ENCODE measurements at places on chromosomes 6 and 20.
A peak's percentile ranks its signal among the peaks of the same experiment; 100 is the strongest.

DNA sequence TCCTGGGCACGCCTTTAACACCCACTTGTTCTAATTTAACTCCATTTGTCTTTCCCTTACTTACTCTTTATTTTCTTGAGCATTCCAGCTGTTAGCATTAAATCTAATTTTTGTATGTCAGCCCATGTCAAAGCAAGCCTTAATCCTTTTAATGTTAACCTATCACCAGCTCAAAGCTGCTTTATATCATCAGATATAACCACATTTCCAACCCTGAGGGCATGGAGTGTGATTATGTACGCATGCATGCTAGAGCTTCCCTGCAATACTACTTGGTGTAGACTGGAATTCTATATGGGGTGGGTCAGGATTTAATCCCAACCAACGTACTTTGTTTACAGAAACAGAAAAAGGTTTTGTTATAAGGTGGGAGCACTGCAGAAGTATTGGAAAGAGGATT, 139.4 kb upstream of the HMGN3 start:
- DNase-seq: no peak

- no peak for DNase-seq
Measured at GRCh38 chr20:24785141-24786110, 163.6 kb upstream of the CST7 start.

DNA sequence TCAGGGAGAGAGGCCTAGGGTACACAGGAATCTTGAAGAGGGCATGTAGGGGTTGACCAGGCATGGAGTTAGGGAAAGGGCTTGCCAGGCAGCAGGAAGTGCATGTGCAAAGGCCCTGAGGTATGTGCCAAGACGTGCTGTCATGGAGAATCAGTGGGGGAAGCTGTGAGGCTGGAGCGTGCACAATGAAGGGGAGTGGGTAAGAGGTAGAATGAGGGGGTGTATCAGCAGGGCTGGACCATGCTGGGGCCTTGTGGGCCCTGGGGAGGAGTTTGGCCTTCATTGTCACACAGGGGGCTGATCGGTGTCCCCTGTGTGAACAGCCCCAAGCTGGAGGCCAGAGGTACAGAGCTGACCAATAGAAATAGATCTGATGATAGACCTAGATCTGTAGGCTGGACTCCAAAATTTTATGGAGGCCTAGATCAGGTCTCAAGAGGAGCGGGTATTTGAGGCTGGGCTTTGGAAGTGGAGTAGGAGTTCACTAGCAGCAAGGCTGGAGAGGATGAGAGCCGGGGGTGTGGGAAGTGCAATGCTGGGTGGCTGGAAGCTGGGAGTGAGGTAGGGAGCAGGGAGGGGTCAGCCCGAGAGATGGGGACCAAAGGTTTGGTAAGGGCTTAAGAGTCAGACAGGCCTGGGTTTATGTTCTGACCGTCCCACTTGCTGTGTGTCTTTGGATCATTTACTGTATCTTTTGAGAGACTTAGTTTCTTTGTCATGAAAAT, 3.0 kb downstream of the SRC start:
- DNase-seq: no peak

GRCh38 chr20:56554869-56555268, 21.8 kb downstream of the FAM209B start:
- no peak for DNase-seq

DNA sequence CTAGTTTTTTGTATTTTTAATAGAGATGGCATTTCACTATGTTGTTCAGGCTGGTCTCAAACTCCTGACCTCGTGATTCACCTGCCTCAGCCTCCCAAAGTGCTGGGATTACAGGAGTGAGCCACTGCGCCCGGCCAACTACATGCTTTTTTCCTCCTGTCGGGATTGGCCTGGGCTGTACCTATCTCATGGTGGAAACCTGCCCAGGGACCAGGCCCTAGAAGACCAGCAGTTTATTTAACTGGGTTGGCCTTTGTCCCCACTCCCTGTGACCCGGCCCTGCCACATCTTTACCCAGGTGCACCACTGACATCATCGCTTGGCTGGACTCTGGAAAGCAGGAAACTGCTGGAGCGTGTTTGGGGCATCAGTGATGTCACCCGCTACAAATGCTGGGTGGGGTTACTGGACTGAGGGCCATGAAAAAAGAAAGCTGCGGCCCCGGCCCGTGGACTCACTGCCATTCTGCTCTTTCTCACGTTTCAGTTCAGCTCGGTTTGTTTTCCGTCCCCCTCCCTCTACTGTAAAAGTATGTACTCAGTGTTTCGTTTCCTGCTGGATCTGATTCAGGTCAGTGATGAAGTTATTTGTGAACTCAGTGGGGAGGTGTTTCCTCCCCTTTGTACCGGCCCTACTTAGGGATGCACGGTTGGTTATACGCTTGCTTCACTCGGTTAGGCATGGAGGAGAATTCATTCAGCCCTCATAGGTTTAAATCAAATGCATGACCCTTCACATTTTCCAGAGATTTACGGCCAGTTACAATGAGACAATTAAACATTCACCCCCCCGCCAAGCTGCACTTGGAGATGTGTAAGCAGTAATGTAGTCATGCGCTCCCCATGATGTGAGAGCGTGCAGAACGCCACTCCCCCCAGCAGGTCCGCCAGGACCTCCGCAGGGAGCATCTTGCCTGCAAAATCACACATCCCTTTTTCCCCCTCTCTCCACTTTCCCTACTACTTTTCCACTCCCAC, 179.3 kb downstream of the MTHFD1L start:
- DNase-seq: no peak

DNA sequence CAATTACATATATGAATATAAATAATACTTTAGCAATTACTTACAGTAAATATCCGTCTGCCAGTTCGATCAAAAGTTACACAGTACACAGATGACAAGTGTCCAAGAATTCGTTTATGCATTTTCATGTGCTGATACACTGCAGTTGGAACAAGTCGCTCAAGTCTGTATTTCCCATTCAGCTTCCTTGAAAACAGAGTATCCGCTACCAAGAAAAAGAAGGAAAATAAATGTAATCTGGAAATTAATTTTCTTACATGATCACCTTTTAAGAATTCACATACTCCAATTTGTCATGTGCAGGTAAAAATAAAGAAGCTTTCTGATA, 35.3 kb downstream of the PHIP start:
- no peak for DNase-seq

DNA sequence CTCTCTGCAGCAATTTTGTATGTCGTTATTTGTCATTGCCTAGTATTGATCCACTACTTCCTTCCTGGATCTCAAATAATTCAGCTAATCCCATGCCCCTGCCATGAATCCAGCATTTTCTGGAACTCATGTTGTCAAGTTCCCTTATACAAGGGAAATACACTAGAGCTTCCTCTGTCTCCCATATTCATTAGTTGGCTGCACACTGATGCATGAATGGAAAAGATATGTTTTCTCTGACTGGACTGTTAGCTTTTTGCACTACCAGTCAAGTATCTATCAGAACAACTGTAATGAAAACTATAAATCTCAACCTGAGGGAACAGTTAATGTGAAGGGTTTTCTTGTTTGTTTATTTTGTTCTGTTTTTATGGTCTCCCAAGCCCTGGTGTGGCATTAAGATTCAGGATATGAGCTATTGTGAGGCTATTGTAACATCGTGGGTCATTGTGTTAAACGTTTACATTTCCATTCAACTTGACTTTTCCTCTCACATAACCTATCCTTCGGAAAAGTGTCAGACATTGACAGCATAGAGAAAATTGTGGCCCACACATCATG, 102.5 kb upstream of the FAM8A1 start:
- DNase-seq: no peak

GRCh38 chr6:36413489-36414480, 26.3 kb upstream of the ETV7 start:
- DNase-seq: no peak

- no peak for DNase-seq
Measured at GRCh38 chr6:77470983-77471382, 7.7 kb upstream of the HTR1B start.

GRCh38 chr6:83341765-83342164, 89.1 kb downstream of the ME1 start:
- DNase-seq: no peak

- no peak for DNase-seq
Measured at GRCh38 chr20:23697947-23698346, 9.1 kb upstream of the CST4 start.

DNA sequence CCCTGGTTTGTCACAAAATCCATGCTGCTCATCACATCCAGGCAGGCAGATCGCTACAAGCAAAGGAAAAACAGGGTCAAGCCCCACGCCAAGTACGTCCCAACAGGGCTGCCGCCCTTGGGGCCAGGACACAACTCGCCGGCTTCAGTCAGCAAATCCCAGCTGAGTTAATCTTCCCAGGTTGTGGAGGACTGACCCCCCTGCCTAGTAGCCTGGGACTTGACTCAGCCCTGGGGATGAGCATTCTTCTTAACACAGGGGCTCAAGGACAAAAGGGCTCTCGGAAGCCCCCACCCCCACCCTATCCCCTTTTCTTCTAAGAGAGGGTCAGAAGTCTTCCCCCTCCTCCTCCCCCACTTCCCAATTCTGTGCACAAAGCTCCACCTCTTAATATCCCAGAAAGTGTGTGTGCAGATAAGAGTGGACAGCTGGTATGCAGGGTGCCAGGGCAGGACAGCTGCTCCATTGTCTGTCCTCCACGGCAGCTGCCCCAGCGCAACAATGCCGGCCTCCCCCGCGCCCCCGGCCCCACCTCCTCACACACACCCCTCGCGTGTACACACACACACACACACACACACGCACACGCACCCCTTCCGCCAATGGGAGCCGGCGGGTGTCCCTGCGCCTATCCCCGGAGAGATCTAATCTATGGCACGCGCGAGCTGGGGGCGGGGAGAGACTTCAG, 4.5 kb downstream of the DLL1 start:
- no peak for DNase-seq

- DNase-seq: no peak
Measured at GRCh38 chr20:29876911-29877285, 1380.6 kb upstream of the DEFB115 start.

GRCh38 chr20:34876406-34877282, at the start of gene ACSS2:
Gene ACSS2, plus strand, starts transcription at chr20:34876612. Its CDS starts 34 bp downstream, at chr20:34876646.
- peak; percentile 97 for DNase-seq

- DNase-seq: no peak
Measured at GRCh38 chr6:17673543-17674254, 33.0 kb downstream of the NUP153 start.

All from stimulated activated CD4-positive, alpha-beta T cell treated with anti-CD3 and anti-CD28 coated beads, Interleukin-1b, Interleukin-23, amount 100 ng/mL, for 1 hour (primary cell).